ENCODE measurements at places on chromosomes 6 and 20. TPM values are rescaled to one million over a fixed set of nuclear protein-coding genes. Genes with fewer than 3 reads are reported as not detected.

DNA sequence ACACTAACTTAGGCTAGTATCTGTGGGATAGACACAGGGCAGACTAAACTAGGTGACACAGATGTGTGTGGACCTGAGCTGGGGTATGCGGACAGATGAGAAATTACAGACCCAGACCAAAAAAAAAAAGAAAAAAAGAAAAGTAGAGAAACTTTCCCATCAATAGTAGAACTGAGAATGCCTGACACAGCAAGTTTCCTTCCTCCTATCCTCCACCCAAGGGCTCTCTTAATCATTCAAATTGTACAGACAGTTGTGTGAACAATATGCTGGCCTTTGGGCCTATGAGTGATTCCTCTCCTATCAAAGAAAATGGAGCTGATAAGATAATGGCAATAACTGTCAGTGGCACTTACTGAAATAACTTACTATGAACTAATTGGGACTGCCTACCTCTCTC lies 226.7 kb upstream of the PRDM1 start:
- H3K36me3 ChIP-seq = no peaks in the 10 kb centered on the region
- no peak for DNase-seq

DNA sequence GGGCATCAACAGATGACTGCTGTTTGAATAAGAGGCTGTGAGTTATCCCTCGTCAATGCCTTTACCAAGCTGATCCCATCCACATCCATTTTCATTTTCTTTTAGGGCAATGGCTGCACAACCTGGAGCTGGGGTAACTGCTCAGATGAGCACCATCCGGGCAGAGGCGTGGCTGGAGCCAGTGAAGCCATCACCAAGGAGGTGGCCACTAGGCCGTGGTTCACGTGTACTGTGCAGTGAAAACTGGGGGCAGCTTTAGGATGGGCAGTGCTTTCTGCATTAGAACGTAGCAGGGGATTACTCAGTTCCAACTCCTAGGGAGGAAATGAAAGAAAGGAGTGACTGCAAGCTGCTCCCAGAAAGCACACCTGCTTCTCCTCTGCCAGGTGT lies 51.2 kb downstream of the RRBP1 start:
- no peaks in the 10 kb centered on the region for H3K36me3 ChIP-seq
- H3K27ac ChIP-seq = no peak overlapping the region
- no peak overlapping the region for H3K4me3 ChIP-seq
- H3K27me3 ChIP-seq = no peaks in the 10 kb centered on the region
- no peak for DNase-seq
- H3K4me1 ChIP-seq = peaks cover 4% of the 10 kb centered on the region

DNA sequence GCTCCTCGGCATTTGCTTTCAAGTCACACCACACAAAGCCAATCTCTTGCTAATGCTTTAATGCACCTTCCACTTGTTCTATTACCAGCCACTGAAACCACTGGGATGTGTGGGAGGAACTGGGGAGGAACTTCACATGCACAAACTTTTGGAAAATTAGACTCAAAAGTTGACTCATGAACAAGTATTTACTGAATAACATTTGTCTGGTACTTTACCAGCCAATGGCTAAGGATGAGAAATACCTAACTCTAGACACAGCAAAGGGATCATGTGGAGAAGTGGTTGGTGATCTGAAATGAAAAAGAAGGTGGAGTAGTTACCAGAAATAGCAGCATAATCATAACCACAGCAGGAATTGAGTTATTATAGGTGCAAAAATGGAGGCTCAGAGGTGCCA lies 554.0 kb upstream of the NOX3 start:
- H3K36me3 ChIP-seq = no peaks in the 10 kb centered on the region
- no peak overlapping the region for H3K27ac ChIP-seq
- DNase-seq = no peak
- H3K4me3 ChIP-seq = no peak overlapping the region
- H3K27me3 ChIP-seq = no peaks in the 10 kb centered on the region
- H3K4me1 ChIP-seq = no peaks in the 10 kb centered on the region

GRCh38 chr6:35411066-35411465 lies 41.1 kb upstream of the FANCE start:
- no peak for DNase-seq
- no peak overlapping the region for H3K4me3 ChIP-seq
- H3K36me3 ChIP-seq = no peaks in the 10 kb centered on the region
- H3K4me1 ChIP-seq = peaks cover 3% of the 10 kb centered on the region
- H3K27ac ChIP-seq = no peak overlapping the region
- no peaks in the 10 kb centered on the region for H3K27me3 ChIP-seq

GRCh38 chr6:138769102-138769676 lies 4.4 kb upstream of the CCDC28A start:
- H3K4me1 ChIP-seq = peaks cover 13% of the 10 kb centered on the region
- no peak for DNase-seq
- no peak overlapping the region for H3K4me3 ChIP-seq
- no peak overlapping the region for H3K27ac ChIP-seq

- no peak overlapping the region for H3K4me3 ChIP-seq
- no peak for DNase-seq
- H3K27me3 ChIP-seq = no peaks in the 10 kb centered on the region
These were observed 57.6 kb upstream of the IPCEF1 start for GRCh38 chr6:154414021-154414813.

GRCh38 chr6:45001663-45002062 lies 326.5 kb upstream of the RUNX2 start:
- DNase-seq = no peak
- H3K27me3 ChIP-seq = no peaks in the 10 kb centered on the region
- H3K36me3 ChIP-seq = no peaks in the 10 kb centered on the region
- H3K27ac ChIP-seq = no peak overlapping the region
- H3K4me3 ChIP-seq = no peak overlapping the region

DNA sequence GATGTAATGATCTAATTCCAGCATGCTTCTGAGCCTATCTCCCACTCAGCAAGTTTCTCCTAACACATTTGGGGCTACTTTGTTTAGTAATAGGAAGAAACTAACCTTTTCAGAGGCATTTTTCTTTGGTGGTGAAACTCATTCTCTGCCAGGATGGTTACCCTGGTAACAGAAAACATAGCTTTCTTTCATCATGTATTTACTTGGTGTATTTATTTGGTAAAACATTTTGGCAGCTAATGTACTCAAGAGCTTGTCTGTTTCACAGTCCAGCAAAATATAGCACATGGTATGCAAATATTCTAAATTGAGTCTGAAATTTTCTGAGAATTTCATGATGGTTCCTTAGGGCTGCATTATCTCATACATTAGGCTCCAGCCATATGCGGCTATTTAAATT lies 100.0 kb downstream of the SLC35B3 start:
- H3K27ac ChIP-seq = no peak overlapping the region
- no peak overlapping the region for H3K4me3 ChIP-seq
- no peak for DNase-seq
- H3K36me3 ChIP-seq = no peaks in the 10 kb centered on the region
- no peaks in the 10 kb centered on the region for H3K27me3 ChIP-seq
- no peaks in the 10 kb centered on the region for H3K4me1 ChIP-seq

GRCh38 chr6:54784011-54784410 lies 62.6 kb upstream of the FAM83B start:
- H3K4me3 ChIP-seq = no peak overlapping the region
- H3K36me3 ChIP-seq = no peaks in the 10 kb centered on the region
- peak; percentile 5 for DNase-seq
- no peaks in the 10 kb centered on the region for H3K27me3 ChIP-seq

- peak overlapping the region; percentile 14 for H3K27ac ChIP-seq
- no peaks in the 10 kb centered on the region for H3K27me3 ChIP-seq
- peak; percentile 48 for DNase-seq
- peaks cover 7% of the 10 kb centered on the region for H3K4me1 ChIP-seq
- no peak overlapping the region for H3K4me3 ChIP-seq
- no peaks in the 10 kb centered on the region for H3K36me3 ChIP-seq
These were observed 43.9 kb downstream of the FILIP1 start for GRCh38 chr6:75449630-75450206.

GRCh38 chr6:139370283-139370998 lies 4.0 kb downstream of the CITED2 start:
- H3K27me3 ChIP-seq = no peaks in the 10 kb centered on the region
- peaks cover 19% of the 10 kb centered on the region for H3K4me1 ChIP-seq
- peak overlapping the region; percentile 97 for H3K27ac ChIP-seq
- H3K36me3 ChIP-seq = peaks cover 6% of the 10 kb centered on the region

GRCh38 chr6:153172815-153173214 lies 41.7 kb upstream of the RGS17 start:
- peaks cover under 1% of the 10 kb centered on the region for H3K4me1 ChIP-seq
- H3K4me3 ChIP-seq = no peak overlapping the region
- H3K27ac ChIP-seq = no peak overlapping the region
- H3K36me3 ChIP-seq = no peaks in the 10 kb centered on the region
- no peak for DNase-seq

DNA sequence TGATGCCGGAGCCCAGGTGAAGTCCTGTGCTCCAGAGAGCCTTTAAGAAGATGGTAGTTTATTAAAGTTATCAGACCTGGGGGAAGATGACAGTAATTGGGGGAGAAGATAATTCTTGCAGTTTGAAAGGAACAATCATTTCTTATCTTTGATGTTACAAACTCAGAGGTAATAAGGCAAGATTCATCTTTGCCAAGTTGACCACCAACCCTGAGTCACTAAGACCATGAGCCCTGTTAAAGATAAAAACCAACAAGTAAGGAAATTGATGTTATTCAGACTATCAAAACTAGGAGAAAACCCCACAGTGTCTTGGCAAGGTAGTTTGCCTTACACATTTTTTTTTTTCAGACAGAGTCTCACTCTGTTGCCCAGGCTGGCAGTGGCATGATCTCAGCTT lies 73.1 kb downstream of the MKKS start:
- H3K27ac ChIP-seq = no peak overlapping the region
- no peak overlapping the region for H3K4me3 ChIP-seq
- DNase-seq = no peak
- no peaks in the 10 kb centered on the region for H3K36me3 ChIP-seq

DNA sequence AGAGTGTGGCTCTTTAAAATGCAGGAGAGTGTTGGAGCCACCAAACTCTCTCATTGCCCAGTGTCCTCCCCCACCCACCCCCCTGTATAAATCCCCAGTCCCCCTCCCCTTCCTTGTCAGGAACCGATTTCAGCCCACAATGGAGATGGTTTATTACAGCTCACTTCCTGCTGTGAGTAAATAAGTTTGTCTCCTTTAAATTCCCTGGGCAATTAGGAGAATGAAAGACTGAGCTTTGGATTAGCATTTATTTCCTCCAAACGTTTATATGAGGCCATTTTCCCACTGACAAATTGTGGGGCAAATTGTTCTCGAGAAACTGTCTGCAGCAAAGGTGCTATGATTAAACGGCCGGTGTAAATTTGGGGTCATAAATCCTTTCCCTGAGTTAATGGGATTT lies 128.8 kb downstream of the DHX35 start:
- DNase-seq = no peak
- H3K4me3 ChIP-seq = no peak overlapping the region
- H3K27ac ChIP-seq = no peak overlapping the region
- H3K4me1 ChIP-seq = no peaks in the 10 kb centered on the region
- H3K27me3 ChIP-seq = no peaks in the 10 kb centered on the region
- H3K36me3 ChIP-seq = no peaks in the 10 kb centered on the region

DNA sequence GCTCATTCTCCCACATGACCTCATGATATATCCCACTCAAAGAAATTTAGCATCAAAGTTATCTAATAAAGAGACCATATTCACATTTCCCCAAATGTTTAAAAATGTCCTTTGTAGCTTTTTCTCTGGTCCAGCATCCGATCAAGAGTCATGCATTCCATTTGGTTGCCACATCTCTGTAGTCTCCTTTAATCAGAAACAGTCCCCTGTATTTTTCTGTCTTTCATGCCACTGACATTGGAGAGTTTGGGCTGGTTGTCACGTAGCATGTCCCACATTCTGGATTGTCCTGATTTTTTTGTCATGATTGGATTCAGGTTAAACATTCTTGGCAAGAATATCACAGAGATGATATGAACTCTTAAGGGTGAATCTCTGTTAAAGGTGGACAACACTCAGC lies 55.7 kb downstream of the SNX5 start:
- H3K4me3 ChIP-seq = no peak overlapping the region
- no peaks in the 10 kb centered on the region for H3K4me1 ChIP-seq
- no peak overlapping the region for H3K27ac ChIP-seq
- DNase-seq = no peak

GRCh38 chr20:34888468-34888867 lies 12.1 kb downstream of the ACSS2 start:
- peaks cover 27% of the 10 kb centered on the region for H3K36me3 ChIP-seq
- no peak overlapping the region for H3K27ac ChIP-seq
- H3K4me1 ChIP-seq = peaks cover 31% of the 10 kb centered on the region
- H3K27me3 ChIP-seq = no peaks in the 10 kb centered on the region
- DNase-seq = no peak
- H3K4me3 ChIP-seq = no peak overlapping the region

Gene EPHA7
- total RNA-seq = 0.31 TPM

Gene MEP1A
- total RNA-seq = not detected

Gene WFDC11
- not detected for total RNA-seq

DNA sequence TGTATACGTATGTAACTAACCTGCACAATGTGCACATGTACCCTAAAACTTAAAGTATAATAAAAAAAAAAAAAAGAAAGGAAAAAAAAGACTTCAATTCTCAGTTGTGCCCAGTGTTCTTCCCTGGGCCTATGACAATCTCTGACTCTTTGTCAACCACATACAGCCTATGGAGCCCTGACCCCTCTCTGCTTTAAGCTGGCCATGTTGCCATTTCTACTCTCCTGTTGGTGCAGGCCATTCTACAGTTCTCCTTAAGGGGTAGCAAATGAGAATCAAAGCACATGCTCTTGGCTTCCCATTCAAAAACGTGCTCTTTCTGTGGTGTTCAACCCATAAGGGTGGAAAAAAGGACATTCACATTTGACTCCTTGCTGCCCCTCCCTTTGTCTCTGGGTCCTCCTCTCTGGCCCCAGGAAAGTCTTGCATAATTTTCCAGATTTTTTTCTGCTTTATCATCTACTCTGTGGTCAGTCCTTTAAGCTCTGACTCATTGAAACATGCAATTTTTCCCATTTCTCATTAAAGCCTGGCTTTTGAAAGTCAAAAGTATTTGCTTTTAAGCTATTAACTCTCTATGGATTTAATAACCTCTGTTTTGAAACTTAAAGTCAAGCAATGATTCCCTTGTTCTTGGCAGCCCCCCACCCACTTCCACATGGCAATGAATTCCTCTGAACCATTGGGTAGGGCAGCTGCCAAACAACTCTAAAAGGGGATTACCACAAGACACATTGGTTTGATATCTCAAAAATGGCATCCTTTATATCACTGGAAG lies 208.6 kb upstream of the MCHR2 start:
- no peaks in the 10 kb centered on the region for H3K4me1 ChIP-seq
- H3K36me3 ChIP-seq = no peaks in the 10 kb centered on the region
- H3K27ac ChIP-seq = no peak overlapping the region
- no peaks in the 10 kb centered on the region for H3K27me3 ChIP-seq

Gene SLC22A16
- total RNA-seq = 0.52 TPM

GRCh38 chr6:79713701-79714322 lies 82.7 kb downstream of the SH3BGRL2 start:
- no peaks in the 10 kb centered on the region for H3K27me3 ChIP-seq
- H3K36me3 ChIP-seq = no peaks in the 10 kb centered on the region
- H3K4me3 ChIP-seq = no peak overlapping the region

Gene GCNT2
- total RNA-seq = 32.3 TPM

DNA sequence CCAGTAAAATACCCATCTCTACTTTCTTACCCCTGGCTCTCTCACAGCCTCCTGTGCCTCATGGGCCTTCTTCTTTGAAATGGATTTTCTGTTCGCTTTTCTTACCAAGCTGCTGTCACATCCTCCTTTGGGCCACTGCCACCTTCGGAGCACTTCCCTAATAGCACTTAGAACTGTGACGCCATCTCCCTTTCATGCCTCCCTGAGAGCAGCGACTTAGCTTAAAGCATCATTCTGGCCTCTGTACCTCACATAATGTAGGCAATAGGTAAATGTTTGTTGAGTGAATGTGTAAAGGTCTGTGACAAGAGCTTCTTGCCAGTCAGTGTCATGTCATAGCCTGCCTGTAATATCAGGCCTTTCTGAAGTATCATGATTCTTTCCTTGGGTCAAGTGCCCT lies 78.8 kb downstream of the ADGRG6 start:
- H3K4me1 ChIP-seq = peaks cover 28% of the 10 kb centered on the region
- H3K27ac ChIP-seq = no peak overlapping the region
- H3K36me3 ChIP-seq = no peaks in the 10 kb centered on the region
- H3K4me3 ChIP-seq = no peak overlapping the region
- no peaks in the 10 kb centered on the region for H3K27me3 ChIP-seq
